Esophagus mucosa (tissue), 1 donor: ENCODE measurements at places on chromosomes 5 and 9. TPM values are rescaled to one million over a fixed set of nuclear protein-coding genes. Genes with fewer than 3 reads are reported as not detected.

Gene C5orf52
- total RNA-seq: not detected

Gene NR4A3
- 0.24 TPM for total RNA-seq

Gene ZSWIM6
- 6.3 TPM for total RNA-seq

Gene CCDC192
- total RNA-seq: not detected

Gene ANKDD1B
- total RNA-seq: 0.28 TPM

Gene FER
- total RNA-seq: 20.4 TPM

Gene PDGFRB
- 11.5 TPM for total RNA-seq

Gene FOXD4L4
- total RNA-seq: 0.52 TPM

Gene TUT7
- total RNA-seq: 33.3 TPM
